ENCODE measurements at places on chromosomes 3 and 15.
A peak's percentile ranks its signal among the peaks of the same experiment; 100 is the strongest.

GRCh38 chr15:73882761-73883419 is 9.5 kb downstream of the TBC1D21 start:
- H3K27ac ChIP-seq, result no peak overlapping the region
- H3K4me1 ChIP-seq, result no peaks in the 10 kb centered on the region
- DNase-seq, result no peak
- no peak overlapping the region for H3K4me3 ChIP-seq

DNA sequence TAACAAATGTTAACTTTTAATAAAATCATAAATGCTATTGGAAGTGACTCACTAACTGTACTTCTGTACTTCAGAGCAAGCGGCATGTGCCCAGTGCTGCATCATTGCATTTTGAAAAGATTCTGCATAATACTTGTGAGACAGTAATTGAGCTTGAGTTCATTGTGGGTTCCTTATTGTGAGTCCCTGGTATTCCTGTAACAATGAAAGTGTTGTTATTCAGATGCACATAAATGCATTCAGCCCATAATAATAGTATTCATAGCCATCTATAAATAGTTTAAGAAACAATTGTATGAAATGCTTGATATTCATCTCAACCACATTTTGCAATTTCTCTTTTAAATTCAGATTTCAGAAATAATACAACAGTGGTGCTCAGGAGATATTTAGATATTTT is 976.4 kb downstream of the CADM2 start:
- no peaks in the 10 kb centered on the region for H3K27me3 ChIP-seq
- no peak overlapping the region for H3K27ac ChIP-seq
- H3K4me1 ChIP-seq, result no peaks in the 10 kb centered on the region
- no peak for DNase-seq
- no peaks in the 10 kb centered on the region for H3K36me3 ChIP-seq

DNA sequence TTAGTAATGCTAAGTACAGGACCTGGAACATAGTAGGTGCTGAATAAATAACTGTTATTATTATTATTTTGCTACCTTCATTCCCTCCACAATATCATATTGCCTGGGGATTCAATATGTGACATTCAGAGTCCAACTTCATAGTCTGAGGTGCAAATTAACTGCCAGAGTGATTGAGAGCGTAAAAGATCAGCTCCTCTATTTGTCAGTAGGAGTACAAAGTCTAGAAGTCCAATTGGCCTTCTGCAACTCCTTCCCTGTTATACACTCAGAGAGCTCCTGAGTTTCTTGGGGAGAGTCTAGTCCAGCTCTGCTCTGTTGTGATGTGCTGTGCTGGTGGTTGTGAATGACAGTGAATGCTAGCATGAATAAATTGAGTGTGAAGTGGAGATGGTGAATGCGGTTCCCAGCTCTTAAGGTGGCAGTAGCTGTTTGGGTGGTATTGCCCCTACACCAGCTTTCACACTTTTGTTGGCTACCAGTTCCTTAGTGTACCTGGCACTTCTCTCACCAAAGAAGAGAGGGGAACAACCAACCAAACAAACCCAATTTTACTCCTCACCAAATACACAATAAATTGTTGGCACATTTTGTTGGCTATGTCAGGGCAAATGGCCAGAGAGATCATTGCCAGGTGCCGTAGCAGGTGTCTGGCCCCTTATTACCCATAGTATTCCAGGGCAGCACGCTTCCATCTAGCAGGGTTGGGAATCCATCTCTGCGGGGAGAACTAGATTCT is 270.1 kb upstream of the TBL1XR1 start:
- DNase-seq, result no peak
- H3K4me3 ChIP-seq, result no peak overlapping the region
- H3K27ac ChIP-seq, result no peak overlapping the region

DNA sequence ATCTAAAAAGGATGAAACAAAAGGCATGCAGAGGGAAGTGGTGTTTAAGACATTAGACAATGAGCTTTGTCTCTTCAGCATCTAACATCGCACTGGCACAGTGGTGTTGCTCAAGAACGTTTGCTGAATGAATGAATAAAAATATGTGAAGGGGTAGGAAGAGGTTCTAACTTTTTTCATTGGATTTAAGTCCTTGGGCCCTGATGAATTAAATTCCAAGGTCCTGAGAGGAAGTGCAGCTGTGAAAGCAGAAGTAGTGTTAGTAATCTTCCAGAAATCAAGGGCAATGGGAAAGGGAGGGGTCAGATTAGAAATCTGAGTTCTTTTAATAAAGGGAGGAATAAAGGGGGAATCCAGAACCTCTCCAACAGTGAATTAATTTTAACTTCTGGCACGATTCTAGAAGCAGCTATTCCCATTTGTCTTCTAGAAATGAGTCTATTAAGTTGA is 29.6 kb downstream of the TLNRD1 start:
- H3K4me3 ChIP-seq, result no peak overlapping the region
- H3K27ac ChIP-seq, result no peak overlapping the region

- H3K4me1 ChIP-seq, result no peaks in the 10 kb centered on the region
- peaks cover 56% of the 10 kb centered on the region for H3K27me3 ChIP-seq
- H3K4me3 ChIP-seq, result no peak overlapping the region
- no peak overlapping the region for H3K27ac ChIP-seq
- no peak for DNase-seq
- no peaks in the 10 kb centered on the region for H3K36me3 ChIP-seq
These were observed 107.4 kb upstream of the ACP3 start for GRCh38 chr3:132209855-132210254.

DNA sequence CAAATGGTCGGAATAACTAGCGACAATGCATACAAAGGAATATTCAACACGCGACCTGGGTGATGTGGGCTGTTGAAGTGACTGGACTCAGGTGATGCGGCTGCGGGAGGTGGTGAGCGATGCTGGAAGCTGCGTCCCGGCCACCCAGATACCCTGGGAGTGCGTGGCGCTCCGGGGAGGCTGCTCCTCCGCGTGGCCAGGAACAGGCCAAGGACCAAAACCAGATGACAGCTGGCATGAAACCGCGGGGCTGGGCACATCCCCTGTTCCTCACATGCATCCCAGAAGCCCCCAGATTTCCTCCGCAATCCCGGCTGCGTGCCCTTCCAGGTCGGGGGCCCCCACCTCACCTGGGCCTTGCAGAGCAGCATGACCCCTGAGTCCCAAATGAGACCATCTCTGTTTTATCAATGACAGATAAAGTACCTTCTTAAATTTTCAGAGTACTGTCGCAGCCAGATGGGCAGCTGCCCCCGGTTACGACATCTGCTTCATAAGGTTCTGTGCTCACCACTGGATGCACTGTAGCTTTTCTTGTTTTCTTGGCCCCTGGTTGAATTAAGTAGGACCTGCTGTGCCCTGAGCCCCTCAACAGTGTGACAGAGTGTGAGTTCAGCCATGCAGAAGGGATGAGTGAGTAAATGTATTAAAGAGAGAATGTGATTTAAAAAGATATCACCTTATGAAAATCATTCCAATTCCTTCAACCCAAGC is 278.2 kb downstream of the GABRG3 start:
- H3K36me3 ChIP-seq, result no peaks in the 10 kb centered on the region
- no peak overlapping the region for H3K27ac ChIP-seq
- DNase-seq, result no peak
- no peaks in the 10 kb centered on the region for H3K4me1 ChIP-seq
- H3K4me3 ChIP-seq, result no peak overlapping the region
- H3K27me3 ChIP-seq, result no peaks in the 10 kb centered on the region

DNA sequence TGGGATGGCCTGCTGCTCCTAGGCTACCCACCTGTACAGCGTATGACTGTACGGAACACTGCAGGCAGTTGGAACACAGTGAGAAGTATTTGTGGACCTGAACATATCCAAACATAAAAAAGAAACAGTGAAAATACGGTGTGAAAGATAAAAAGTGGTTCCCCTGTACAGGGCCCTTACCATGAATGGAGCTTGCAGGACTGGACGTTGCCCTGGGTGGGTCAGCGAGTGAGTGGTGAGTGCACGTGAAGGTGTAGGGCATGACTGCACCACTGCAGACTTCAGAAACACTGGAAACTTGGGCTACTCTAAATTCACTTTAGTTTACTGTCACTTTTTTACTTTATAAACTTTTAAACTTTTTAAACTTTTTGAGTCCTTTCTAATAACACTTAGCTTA is 71.2 kb upstream of the SLC6A6 start:
- no peaks in the 10 kb centered on the region for H3K27me3 ChIP-seq
- H3K27ac ChIP-seq, result no peak overlapping the region
- no peak for DNase-seq

DNA sequence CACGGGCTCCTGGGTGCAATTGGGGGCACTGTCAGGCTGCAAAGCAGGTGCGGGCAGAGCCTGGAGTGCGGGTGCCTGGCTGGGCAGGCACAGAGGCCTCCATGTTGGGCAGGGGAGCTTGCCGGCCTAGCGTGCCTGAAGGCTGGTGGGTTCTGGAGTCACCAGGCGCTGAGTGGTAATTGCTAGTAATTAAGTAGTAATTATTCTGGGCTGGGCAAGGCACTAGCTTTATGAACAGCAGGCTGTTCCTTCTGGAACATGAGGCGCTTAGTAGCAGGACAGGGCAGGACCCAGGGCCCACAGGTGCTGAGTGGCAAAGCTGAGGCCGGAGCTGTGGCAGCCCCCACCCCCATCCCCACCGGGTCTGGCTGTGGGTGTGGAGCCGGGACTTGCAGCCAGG is 25.3 kb downstream of the PLXNA1 start:
- H3K36me3 ChIP-seq, result peaks cover 5% of the 10 kb centered on the region
- no peaks in the 10 kb centered on the region for H3K4me1 ChIP-seq
- no peak for DNase-seq
- no peak overlapping the region for H3K27ac ChIP-seq

- H3K27me3 ChIP-seq, result peaks cover 48% of the 10 kb centered on the region
- no peak overlapping the region for H3K4me3 ChIP-seq
- H3K4me1 ChIP-seq, result no peaks in the 10 kb centered on the region
These were observed 81.4 kb upstream of the PXYLP1 start for GRCh38 chr3:141150081-141150830.

- H3K4me1 ChIP-seq, result no peaks in the 10 kb centered on the region
- DNase-seq, result no peak
- peaks cover 20% of the 10 kb centered on the region for H3K36me3 ChIP-seq
- no peak overlapping the region for H3K27ac ChIP-seq
- no peaks in the 10 kb centered on the region for H3K27me3 ChIP-seq
These were observed 46.8 kb upstream of the MELTF start for GRCh38 chr3:197076415-197076814.

DNA sequence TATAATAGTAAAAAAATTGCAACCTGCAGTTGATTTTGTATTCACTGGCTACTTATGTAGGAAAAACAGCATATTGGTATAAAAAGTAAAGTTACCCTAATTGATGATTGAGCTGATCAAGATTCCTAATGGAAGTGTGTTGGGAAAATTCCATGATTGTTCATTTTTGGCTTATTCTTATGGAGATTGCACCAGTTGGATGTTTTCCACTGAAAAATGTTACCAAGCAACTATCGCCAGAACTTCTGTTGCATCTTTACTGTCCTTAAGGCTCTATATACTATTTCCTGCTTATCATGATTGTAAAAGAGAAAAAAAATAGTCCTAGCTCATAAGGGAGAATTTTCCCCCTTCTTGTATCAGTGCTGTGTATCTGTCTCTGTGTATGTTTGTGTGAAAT is 48.6 kb downstream of the SLC25A26 start:
- H3K4me1 ChIP-seq, result no peaks in the 10 kb centered on the region
- no peaks in the 10 kb centered on the region for H3K27me3 ChIP-seq
- H3K27ac ChIP-seq, result no peak overlapping the region
- H3K4me3 ChIP-seq, result no peak overlapping the region

DNA sequence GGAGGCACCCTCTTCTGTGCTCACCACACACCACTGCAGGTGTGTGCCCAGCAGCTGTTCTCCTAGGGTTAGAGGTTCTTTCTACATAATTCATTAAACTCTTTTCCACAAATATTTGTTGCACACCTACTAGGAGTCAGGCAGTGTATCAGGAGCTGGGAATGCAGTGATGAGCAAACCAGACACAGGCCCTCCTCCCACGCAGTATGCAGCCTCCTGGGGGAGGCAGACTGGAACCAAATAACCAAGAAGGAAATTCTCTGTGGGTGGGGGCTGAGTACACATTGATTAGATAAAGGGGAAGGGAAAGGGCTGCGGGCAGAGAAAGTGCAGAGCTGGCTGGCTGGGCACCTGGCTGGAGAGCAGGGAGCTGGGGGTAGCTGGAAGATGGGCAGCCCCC is 18.5 kb upstream of the C3orf22 start:
- DNase-seq, result no peak
- peaks cover 92% of the 10 kb centered on the region for H3K27me3 ChIP-seq
- H3K4me1 ChIP-seq, result no peaks in the 10 kb centered on the region
- no peak overlapping the region for H3K27ac ChIP-seq
- H3K4me3 ChIP-seq, result no peak overlapping the region
- H3K36me3 ChIP-seq, result no peaks in the 10 kb centered on the region

GRCh38 chr3:197942956-197943556 is 6.9 kb upstream of the RPL35A start:
- H3K27ac ChIP-seq, result no peak overlapping the region
- no peak for DNase-seq
- H3K4me3 ChIP-seq, result no peak overlapping the region

DNA sequence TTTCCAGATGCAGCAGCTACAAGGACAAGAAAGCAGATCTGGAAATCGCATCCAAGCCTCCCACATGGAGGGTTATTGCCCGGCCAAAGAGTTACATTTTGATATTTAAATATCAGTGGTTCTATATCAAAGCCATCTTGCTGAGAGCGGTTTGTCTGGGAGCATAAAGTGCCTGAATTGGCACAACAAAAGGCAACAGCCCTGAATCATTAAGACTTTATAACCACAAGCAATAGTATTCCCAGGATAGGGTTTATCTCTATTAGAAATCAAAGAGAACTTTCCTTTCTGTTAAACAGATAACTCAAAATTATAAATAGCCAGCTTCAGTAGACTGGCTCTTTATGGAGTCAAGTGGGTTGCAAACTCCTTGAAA is 564.7 kb downstream of the ROBO1 start:
- no peak overlapping the region for H3K4me3 ChIP-seq
- no peak overlapping the region for H3K27ac ChIP-seq
- H3K36me3 ChIP-seq, result no peaks in the 10 kb centered on the region
- no peaks in the 10 kb centered on the region for H3K4me1 ChIP-seq
- no peaks in the 10 kb centered on the region for H3K27me3 ChIP-seq

GRCh38 chr3:192229866-192230265 is 497.5 kb downstream of the FGF12 start:
- H3K4me3 ChIP-seq, result no peak overlapping the region
- H3K36me3 ChIP-seq, result no peaks in the 10 kb centered on the region

- H3K4me3 ChIP-seq, result no peak overlapping the region
- H3K4me1 ChIP-seq, result no peaks in the 10 kb centered on the region
- H3K27me3 ChIP-seq, result no peaks in the 10 kb centered on the region
These were observed 31.9 kb downstream of the TUSC7 start for GRCh38 chr3:116741467-116741866.

- H3K4me1 ChIP-seq, result no peaks in the 10 kb centered on the region
- DNase-seq, result no peak
- H3K4me3 ChIP-seq, result no peak overlapping the region
- H3K36me3 ChIP-seq, result no peaks in the 10 kb centered on the region
These were observed 43.7 kb downstream of the IGSF11 start for GRCh38 chr3:118990823-118991560.

GRCh38 chr3:184282941-184283340 is 7.1 kb downstream of the ECE2 start:
- H3K4me3 ChIP-seq, result no peak overlapping the region
- no peaks in the 10 kb centered on the region for H3K36me3 ChIP-seq

GRCh38 chr3:159593927-159594605 is 394.6 kb upstream of the IL12A start:
- H3K4me3 ChIP-seq, result no peak overlapping the region
- H3K27me3 ChIP-seq, result no peaks in the 10 kb centered on the region
- H3K27ac ChIP-seq, result no peak overlapping the region
- no peaks in the 10 kb centered on the region for H3K36me3 ChIP-seq
- no peaks in the 10 kb centered on the region for H3K4me1 ChIP-seq
- no peak for DNase-seq

GRCh38 chr3:18420555-18420954 is 4.6 kb downstream of the SATB1 start:
- H3K27ac ChIP-seq, result peak overlapping the region; percentile 67
- peak overlapping the region; percentile 42 for H3K4me3 ChIP-seq
- DNase-seq, result no peak
- H3K27me3 ChIP-seq, result no peaks in the 10 kb centered on the region
